Substantia nigra (tissue), 51 donors: ENCODE measurements at places on chromosomes 7 and 10.

DNA sequence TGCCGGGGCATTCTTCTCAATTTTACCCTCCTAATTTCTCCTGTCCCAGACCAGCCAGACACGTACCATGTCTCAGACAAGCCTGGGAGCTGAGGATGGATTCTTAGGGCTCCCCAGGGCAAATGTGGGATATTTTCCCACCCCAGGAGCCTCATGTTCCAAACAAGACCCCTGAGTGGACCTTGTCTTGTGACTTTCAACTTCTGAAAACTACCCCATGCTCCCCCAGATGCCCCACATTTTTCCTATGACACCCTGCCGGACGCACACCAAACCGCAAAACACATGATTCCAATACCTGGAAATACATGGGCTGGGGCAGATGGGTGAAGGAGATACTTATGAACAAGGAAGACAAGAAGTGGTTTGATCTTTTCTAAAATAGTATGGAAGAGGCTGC lies 874 bp downstream of the GIMAP5 start:
- DNase-seq = no peak

DNA sequence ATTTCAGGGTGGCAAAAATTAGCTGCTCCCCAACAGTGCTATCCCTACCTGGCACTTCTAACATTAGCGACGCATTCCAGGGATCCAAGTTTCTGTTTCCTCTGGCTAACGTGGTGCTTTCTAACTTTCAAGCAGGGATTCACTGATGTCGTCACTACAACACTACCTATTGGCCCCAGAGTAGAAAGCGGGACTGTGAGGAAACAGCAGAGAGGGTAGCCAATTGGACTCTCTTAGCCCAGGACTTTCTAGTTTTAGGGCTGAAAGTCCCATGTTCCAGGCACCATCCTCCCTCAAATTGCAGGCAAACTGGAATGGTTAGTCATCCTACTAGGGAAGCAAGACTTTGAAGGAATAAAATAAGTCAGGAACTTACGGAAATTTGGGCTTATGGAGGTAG lies 89.3 kb upstream of the AGK start:
- DNase-seq = no peak

DNA sequence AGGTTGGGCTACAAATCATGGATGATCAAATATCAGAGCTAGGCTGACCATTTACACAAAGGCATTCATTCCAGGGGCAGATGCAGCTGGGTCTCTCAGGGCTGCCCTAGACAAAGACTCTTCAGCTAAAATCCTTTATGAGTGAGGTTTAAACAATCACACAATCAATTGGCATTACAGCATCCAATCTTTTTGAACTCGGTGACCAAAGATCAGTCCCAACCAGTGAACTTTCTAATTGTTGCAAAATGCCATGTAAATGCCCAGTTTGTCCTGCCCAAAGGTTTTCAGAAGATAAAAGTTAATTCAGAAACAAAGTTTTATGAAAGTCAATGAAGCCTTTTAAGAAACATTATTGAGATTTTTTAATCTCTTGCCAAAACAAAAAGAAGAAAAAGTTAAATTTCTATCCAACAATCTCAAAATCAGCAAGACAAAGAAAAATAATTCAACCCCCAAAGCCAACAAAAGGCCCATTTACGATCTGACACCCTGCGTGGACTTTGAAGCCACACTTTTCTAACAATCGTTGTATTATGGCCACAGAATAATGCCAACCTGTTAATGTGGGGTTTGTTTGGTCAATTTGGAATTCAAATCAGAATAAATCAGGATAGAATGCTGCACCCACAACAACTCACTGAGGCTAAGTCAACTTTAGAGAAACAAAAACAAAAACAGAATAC lies 40.9 kb downstream of the GPR37 start:
- no peak for DNase-seq

DNA sequence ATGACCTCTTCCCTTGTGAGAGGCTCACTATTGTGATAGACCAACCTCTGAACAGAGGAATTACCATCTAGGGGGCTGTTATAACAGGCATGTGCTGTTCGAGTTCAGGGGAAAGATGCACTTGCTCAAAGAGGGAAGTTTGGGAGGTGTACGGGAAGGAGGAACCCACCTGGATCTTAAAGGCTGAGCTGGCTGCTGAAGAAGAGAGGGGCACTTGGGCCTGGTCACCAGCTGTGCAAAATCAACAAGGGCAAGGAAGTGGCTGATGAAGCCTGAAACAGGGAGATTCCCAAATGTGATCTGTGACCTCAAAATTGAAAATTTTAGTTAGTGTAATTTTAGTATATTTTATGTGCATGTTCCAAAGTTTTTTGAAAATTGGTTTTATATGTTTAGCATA lies 407.2 kb downstream of the AUTS2 start:
- no peak for DNase-seq

- DNase-seq = no peak
These were observed 218.7 kb downstream of the FANK1 start for GRCh38 chr10:126114884-126115555.
